Stimulated activated CD8-positive, alpha-beta memory T cell treated with anti-CD3 and anti-CD28 coated beads, Interleukin-15, amount 100 ng/mL, for 1 hour (primary cell): ENCODE measurements at places on chromosomes 3 and 15.

GRCh38 chr3:29346828-29347227, 66.0 kb downstream of the RBMS3 start:
- no peak for DNase-seq

DNA sequence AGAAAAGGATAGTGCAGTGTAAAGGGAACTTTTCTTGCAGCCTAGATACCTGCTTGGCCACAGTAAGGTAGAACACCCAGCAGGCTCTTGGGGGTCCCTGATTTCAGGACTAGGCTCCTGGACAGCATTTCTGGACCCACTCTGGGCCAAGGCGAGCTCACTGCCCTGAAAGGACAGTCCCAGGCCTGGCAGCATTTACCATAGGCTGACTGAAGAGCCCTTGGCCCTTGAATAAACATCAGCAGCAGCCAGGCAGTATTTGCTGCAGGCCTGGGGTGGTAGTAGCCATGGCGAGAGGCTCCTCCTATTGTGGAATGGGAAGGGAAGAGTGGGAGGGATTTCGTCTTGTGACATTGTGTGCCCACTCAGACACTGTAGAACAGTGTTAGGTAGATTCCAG, 529.2 kb downstream of the TUSC7 start:
- DNase-seq = no peak

GRCh38 chr3:69524816-69525215, 138.9 kb upstream of the FRMD4B start:
- DNase-seq = no peak

GRCh38 chr15:85758655-85758978, 36.1 kb downstream of the KLHL25 start:
- no peak for DNase-seq

DNA sequence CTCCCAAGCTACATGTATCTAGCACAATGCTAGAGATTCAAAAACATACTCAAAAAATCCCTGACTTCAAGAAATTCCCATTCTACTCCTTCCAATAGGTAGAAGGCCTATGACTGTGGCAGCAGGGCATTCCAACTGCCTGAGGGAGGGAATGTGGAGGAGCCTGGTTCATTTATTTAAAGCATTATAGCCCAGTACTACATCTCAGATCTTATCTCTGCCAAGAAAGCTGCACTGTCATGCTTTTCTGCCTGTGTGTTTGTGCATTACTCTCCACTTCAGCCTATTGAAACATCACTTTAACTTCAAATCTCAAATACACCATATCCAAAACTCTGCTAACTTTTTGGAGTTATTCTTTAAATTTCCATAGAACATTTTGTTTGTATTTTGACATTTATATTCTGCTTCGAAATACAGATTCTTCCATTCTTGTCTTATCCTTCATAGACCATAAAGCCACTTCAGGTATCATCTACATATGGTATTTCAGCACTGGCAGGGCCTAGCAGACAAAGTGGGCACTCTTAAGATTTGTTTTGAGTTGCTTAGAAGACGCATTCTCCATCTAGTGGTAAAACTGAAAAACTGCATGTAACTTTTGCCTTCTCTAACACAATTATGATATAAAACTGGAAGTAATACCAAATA, 59.1 kb upstream of the NEDD4 start:
- DNase-seq = no peak

GRCh38 chr3:138861798-138862197, 27.1 kb upstream of the PIK3CB start:
- no peak for DNase-seq

DNA sequence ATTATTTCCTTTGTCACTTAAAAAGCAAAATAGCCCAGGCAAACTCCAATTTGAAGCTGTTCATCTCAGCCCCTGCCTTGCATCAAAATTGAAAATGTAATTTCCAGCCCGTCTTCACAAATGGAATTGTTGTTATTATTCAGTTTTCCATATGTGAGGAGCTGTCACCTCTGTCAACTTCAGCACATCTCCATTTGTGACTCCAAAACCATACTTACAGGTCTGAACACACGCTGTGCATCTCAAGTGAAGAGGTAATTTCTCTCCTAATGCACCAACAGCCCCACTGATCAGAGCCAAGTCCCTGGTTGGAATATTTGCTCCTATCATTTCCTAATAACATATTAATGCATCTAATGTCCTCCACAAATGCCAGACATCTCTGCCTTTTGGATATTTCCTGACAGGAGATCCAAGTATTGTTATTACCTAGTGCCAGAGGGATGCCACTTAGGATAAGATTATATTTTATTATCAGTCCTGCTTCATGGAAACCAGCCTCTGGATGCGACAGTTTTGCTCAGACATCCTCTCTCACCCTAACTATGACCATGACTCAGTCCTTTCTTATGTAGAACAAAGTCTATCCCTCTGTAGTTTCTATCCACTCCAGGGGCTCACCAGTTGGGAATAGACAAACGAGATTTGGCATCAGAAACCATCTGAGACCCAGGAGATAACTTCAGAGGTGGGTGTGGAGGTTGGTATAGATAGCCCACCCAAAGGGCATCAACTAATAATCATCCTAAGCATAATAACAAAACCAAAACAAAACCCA, 379.8 kb downstream of the VPS13C start:
- DNase-seq = no peak

- DNase-seq = no peak
Observed at GRCh38 chr15:55977231-55977630, 16.2 kb downstream of the NEDD4 start.

DNA sequence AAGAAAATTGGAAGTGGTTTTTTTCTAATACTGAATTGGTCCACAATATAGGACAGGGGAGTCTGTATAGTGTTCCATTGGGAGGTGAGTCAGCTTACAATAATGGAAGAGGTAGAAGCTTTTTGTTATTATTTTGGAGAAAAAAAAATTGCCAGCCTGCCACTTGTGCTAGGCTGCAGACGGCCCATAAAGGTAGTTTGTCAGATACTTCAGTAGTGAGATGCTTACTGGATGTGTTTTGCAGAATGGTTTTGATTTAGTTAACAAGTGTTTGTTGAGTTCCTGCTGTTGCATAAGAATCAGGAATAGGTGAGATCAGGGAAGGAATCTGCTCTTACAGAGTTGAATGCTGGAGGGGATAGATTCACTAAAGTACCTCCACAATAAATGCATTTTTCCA, 1.0 kb downstream of the DTWD1 start:
- no peak for DNase-seq

GRCh38 chr3:120432150-120432860, 18.5 kb downstream of the FSTL1 start:
- no peak for DNase-seq

- DNase-seq = no peak
Observed at GRCh38 chr3:40913641-40914040, 285.7 kb upstream of the CTNNB1 start.

- no peak for DNase-seq
Observed at GRCh38 chr15:96565266-96565665, 234.8 kb downstream of the NR2F2 start.

DNA sequence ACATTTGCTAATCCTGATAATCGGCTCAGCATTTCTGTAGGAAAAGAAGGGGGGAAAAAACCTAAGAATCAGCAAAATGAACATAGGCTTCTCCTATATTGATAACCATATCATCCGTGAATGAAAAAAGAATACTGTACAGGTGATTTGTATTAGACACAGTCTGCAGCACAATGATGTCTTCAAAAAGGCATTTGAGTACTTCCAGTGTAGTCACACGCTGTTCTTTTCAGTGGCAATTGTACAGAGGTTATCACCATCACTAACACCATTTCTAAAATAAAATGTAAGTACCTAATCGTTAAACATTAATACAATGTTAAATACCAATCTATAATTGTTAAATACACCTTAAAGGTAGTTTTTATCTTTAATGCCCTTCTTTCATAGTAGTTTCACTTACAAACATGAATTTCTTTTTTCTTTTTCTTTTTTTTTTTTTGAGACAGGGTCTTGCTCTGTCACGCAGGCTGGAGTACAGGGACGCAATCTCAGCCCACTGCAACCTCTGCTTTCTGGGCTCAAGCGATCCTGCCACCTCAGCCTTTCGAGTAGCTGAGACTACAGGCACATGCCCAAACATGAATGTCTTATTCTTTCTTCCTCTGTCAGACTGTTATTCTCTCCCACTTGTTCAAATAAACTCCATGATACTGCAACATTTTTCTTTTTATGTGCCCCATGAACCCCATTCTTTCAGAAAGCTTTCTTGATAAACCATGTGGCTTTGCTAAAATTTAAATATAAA, 18.4 kb downstream of the GOLGB1 start:
- DNase-seq = no peak
